ENCODE measurements at places on chromosomes 1 and 21. TPM values are rescaled to one million over a fixed set of nuclear protein-coding genes. Genes with fewer than 3 reads are reported as not detected.

Gene ICOSLG
- 0.14 TPM for total RNA-seq

Gene SIM2
- not detected for total RNA-seq

Gene AZIN2
- 3.5 TPM for total RNA-seq

Gene DNAJB4
- total RNA-seq = 266 TPM

Gene OR2T35
- total RNA-seq = not detected

Gene FCAMR
- total RNA-seq = not detected

Gene ZBTB17
- 25.4 TPM for total RNA-seq

Gene GABRD
- not detected for total RNA-seq

Gene FAM76A
- 5.9 TPM for total RNA-seq

Gene SPRR2G
- not detected for total RNA-seq

Gene HMGCS2
- not detected for total RNA-seq

Gene NHLH1
- 0.09 TPM for total RNA-seq

Gene MX1
- total RNA-seq = 0.90 TPM

Gene SPTA1
- total RNA-seq = not detected

Gene PTCH2
- 0.23 TPM for total RNA-seq

Gene OR2L13
- total RNA-seq = not detected

Gene TAF5L
- 20.7 TPM for total RNA-seq

Gene LCE1A
- total RNA-seq = not detected

Gene XCL1
- not detected for total RNA-seq

Gene TRIM58
- not detected for total RNA-seq

Gene LRRC39
- not detected for total RNA-seq

Measured in HFFc6 (cell line).